ENCODE measurements at places on chromosomes 11 and 22.
A peak's percentile ranks its signal among the peaks of the same experiment; 100 is the strongest.

- DNase-seq = peak; percentile 59
These were observed 953 bp upstream of the PACS1 start for GRCh38 chr11:66068923-66069714.

DNA sequence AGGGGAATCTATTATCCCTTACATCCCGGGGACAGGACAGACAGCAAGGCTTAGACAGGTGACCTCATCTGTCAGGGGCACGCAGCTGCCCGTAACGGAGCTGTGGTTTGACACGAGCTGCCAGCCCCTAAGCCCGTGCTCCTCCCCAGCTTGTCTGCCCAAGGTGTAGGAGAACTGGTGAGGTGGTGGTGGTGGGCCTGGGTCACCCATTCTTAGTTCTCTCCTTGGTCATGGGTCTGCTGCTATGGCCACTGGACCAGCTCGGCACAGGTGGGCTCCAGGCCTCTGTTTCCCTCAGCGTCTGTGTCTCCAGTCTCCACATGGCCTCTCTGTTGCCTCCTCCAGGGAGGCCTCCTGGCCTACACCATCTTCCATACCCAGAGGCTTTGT, 5.4 kb downstream of the PARVG start:
- DNase-seq = no peak

GRCh38 chr11:128302425-128303186, 284.8 kb downstream of the ETS1 start:
- DNase-seq = no peak

DNA sequence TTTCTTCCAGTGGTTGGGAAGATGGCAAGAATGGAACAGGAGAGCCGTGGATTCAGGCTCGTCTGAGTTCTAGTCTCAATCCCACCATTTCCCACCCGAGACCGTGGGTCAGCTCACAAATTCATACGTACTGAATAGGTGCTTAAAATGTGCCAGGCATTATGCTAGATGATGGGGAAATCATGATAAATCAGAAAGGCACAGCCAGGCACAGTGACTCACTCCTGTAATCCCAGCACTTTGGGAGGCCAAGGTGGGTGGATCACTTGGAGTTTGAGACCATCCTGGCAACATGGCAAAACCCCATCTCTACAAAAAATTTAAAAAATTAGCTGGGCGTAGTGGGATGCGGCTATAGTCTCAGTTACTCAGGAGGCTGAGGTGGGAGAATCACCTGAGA, 7.1 kb downstream of the TRIOBP start:
- no peak for DNase-seq

DNA sequence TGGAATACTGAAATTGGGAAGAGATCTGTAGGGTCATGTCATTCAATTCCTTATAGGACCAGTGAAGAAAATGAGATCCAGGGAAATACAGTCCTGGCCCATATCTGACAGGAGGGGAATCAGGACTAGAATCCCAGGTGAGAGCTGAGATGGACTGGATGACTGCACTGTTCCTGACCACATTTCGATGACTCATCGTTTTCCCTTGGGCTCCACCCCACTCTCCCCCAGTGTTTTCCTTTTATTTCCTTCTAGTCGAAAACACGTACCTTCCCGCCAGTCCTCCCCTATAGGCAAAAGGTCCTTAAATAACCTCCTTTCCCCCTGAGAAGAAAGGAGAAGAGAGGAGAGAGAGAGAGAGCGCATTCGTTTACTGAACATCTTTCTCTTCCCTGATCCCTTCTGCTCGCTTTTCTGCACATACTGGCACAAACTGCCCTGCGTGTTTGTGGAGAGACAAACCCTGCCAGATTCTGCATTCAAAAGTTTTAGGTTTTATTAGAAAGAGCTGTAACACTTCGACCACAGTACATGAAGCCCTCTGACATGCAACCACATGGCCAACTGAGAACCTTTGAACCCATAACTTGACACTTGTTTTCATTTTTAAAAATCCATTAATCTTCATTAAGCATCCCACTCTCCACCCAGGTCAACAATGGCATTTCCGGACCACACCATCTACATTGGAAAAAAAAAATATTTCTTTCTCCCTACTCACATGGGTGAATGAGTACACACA, 565.7 kb downstream of the METTL15 start:
- no peak for DNase-seq

- no peak for DNase-seq
These were observed 2.7 kb downstream of the ZNF74 start for GRCh38 chr22:20396639-20397038.
